Activated CD8-positive, alpha-beta memory T cell treated with anti-CD3 and anti-CD28 coated beads, Interleukin-2, amount 50 U/mL, for 48 hours (primary cell): ENCODE measurements at places on chromosomes 12 and 14.

GRCh38 chr12:11739980-11740577 is 90.6 kb downstream of the ETV6 start:
- DNase-seq = no peak

GRCh38 chr12:80553316-80553715 is 109.3 kb downstream of the PTPRQ start:
- no peak for DNase-seq

DNA sequence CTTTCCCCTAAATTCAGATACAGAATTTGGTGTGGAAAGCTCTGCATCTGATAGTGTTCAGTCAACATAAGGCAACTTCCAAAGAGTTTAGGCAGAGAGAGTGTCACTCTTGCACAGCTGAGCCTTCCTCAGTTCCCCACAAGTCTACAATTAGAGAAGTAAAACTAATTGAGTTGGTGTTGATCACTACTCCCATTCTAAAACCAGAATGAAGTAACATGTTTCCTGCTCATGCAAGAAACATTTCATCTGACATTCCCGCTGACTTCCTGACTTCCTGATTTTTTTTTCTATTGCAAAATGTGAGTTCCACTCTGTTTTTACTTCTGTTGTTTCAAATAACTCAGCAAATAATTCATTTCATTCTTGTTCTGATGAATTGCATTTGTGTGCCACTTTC is 271.0 kb downstream of the ALG10B start:
- DNase-seq = no peak

DNA sequence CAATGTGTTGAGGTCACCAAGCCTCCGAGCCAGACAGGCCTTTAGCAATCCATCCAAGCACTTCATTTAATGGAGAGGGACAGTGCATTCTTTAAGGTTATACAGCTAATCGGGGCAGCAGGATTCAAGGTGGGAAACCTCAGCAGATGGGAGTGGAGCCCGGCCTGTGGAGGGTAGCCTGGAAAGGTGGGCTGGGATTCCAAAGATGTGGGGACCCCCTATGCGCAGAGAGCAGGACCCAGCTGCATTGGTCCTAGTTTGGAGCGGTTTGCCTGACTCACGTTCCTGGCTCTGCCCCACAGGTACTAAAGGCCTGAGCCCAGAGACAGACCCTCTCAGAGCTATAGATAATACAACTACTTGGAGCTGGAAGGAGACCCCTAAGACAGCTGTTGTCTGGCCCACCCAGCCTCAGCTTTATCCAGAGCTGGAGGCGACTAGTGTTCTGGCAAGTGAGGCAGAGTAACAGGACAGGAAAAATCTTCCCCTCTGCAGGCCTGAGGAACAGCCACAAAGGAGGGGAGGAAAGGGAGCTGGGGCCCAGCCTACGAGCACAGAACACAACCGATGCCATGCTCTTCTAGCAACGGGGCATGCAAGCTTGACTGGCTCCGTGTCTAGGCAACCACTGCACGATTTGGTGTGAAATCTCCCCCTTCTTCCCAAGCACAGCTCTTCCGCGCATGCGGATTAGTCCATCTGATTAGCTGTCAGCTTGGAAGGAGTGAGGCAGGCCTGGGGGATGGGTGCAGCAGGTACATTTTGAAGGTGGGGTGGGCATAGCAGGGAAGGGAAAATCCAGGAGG is 1.1 kb upstream of the MYH7 start:
- DNase-seq = peak; percentile 18

- DNase-seq = no peak
Observed at GRCh38 chr12:123468786-123469185, 10.8 kb downstream of the SNRNP35 start.

DNA sequence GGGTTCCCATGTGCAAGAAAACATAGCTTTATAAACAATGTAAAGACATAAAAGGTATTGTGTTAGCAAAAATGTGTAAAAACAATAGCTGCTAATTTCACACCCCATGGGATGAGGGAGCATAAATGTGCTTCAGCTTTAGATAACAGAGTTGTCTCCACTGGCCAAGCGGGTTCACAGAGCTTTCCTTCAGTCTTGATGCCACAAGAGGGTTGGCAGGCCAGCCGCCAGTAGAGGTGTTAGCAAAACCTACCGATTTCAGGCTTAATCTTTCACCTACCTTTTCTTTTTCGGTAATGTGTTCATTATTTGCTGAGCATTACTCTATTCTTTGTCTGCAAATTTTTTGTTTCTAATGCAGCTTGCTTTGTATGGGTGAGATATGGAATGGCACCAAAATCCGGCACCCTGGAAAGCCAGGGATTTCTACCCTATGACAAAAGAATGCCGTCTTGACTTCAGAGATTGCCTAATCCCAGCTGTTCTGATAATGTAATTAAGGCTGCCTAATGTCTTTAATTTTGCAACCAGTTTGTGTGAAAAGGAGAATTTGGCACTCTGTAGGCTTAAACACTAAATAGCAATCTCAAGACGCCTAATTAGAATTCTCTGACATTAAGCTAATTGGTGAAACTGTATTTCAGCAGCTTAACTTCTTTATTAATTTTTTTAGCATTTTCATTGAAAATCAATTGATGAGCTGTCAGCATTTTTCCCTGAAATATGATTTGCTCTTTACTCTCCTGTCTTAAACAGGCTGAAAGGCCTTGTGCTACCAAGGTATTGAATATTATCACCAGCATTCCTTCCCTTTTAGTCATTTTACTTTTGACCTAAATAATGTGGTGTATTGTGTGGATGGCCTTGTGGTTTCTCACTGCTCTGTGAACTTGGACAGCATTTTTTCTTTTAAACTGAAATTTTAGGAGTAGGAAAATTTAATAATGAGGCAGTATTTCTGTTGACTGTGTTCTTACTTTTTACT is 60.7 kb downstream of the POLR3B start:
- no peak for DNase-seq

DNA sequence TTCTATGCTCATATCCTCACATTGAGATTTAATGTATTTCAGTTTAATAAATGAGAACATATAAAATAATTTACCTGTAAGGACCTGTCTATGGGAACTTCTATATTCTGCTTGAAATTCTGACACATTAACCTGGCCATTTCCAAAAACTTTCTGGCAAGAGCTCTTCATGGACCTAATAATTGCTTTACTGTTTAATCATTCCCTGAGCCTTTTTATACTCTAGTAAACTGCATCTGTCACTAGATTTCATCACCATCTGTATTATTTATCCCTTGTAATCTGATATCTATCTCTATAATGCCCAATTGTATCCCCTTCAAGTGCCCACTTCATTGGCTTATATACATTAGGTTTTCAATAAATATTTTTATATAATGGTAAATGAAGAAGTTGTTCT is 327.7 kb downstream of the RAD51B start:
- no peak for DNase-seq

DNA sequence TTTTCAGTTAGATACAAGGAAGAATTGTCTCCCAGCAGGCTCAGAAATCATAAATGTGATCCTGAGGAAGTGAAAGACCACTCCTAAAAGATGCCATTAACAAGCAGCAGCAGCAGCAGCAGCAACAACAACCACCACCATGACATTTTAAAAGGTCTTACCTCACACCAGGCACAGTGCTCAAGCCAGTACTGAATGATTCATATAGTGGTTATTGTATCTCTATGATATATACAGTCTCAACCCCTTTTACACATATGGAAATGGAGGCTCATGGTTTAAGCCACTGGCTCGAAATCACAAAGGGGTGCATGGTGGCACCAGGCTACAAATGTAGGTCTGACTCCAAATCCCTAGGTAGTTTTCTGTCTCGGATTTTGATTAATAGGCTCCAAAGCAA is 126.9 kb downstream of the KTN1 start:
- DNase-seq = no peak
